ENCODE measurements at places on chromosomes 16 and 17. TPM values are rescaled to one million over a fixed set of nuclear protein-coding genes. Genes with fewer than 3 reads are reported as not detected.
A peak's percentile ranks its signal among the peaks of the same experiment; 100 is the strongest.

DNA sequence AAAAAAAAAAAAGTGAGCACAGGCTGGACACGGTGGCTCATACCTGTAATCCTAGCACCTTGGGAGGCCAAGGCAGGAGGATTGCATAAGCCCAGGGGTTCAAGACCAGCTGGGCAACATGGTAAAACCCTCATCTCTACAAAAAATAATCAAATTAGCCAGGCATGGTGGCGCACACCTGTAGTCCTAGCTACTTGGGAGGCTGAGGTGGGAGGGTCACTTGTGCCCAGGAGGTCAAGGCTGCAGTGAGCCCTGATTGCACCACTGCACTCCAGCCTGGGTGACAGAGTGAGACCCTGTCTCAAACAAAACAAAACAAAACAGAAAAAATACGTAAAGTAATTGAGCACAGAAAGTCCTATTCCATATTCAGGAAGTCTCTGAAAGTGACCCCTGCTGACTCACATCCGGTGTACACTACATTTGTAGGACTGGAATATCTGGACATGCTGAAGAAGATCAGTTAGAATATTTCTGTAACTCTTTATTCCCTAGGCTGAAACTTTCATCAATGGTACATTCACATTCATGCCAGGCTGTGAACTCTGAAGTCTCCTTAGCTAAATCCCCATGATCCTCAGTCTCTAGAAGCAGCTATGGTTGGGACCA lies 66.0 kb upstream of the HAS3 start:
- H3K27me3 ChIP-seq: no peaks in the 10 kb centered on the region
- H3K4me3 ChIP-seq: no peak overlapping the region
- peaks cover 22% of the 10 kb centered on the region for H3K36me3 ChIP-seq
- H3K27ac ChIP-seq: no peak overlapping the region
- DNase-seq: no peak
- H3K4me1 ChIP-seq: no peaks in the 10 kb centered on the region

Gene LRRC75A
- 0.93 TPM for total RNA-seq

Gene NXPH3
- total RNA-seq: 8.8 TPM

DNA sequence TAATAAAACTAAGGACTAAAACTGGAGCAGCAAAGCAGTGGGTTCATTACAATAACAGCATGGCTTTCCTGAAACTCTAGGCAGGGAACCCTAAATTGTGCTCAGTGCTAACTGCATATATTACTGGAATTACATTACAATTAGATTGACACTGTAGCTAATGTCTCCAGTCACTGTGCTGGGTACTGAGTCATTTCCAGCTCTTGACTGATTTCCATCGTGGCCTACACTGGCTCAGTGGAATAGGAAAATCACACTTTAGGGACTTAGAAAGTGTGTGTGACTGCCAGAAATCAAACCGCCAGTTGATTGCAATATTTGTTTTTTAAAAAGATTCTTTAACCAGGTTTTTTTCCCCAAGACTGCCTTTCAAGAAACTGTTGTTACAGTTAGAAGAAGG lies 1447.4 kb upstream of the GOT2 start:
- no peaks in the 10 kb centered on the region for H3K36me3 ChIP-seq
- no peak for DNase-seq
- H3K4me3 ChIP-seq: no peak overlapping the region
- no peak overlapping the region for H3K27ac ChIP-seq

DNA sequence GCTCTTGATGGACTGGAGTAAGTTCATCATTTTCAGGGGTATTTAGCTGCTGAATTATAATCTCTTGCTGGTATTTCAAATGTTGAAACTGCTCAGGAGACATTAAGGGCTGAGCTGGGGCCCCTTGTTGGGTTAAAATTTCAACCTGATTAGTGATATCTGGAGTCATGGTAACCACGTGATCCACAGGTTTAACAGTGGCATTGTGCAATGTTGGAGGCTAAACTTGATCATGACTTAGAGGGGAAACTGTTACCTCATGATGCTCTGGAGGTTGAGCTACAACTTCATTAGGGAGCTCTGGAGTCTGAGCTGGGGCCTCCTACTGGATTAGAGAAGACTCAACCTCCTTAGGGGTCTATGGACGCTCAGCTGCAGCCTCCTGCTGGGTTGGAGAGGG lies 17.2 kb upstream of the MPP2 start:
- H3K4me1 ChIP-seq: no peaks in the 10 kb centered on the region
- no peaks in the 10 kb centered on the region for H3K36me3 ChIP-seq
- DNase-seq: no peak
- H3K4me3 ChIP-seq: no peak overlapping the region

GRCh38 chr16:85514295-85514597 lies 98.9 kb upstream of the GSE1 start:
- H3K4me3 ChIP-seq: no peak overlapping the region
- H3K27ac ChIP-seq: peak overlapping the region; percentile 60
- H3K27me3 ChIP-seq: no peaks in the 10 kb centered on the region
- DNase-seq: no peak

DNA sequence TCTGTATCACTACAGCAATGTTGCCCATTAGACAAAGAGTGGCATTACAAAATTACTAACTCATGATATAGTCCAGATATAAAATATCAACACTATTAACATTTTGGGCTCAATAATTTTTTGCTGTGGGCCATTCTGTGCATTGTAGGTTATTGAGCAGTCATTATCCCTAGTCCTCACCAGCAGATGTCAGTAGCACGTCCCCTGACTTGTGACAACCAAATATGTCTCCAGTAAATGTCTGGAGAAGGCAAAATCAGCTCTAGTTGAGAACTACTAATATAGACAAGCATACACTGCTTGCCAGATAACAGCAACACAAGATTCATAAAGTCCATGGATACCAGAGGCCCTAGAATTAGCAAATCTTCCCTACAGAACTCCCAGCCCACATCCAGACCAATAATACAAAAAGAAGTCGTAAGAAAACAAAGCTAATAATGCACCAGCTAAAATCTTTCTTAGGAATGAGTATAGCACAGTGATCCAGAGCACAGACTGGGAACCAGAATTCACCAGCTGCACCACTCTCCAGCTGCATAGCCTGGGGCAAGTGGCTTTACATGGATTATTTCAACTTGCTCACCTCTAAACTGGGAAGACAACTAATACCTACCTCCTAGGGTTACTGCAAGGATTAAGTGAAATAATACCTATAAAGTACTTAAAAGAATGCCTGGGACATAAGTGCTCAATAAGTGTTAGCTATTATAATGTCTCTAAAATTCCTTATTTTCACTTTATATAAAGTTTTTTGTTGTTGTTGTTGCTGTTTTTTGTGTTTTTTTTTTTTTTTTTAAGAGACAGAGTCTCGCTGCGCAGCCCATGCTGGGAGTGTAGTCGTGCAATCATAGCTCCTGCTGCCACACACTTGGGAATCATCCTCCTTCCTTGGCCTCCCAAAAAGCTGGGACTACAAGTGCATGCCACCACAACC lies 23.7 kb downstream of the HELZ start:
- H3K36me3 ChIP-seq: peaks cover 17% of the 10 kb centered on the region
- DNase-seq: no peak
- no peaks in the 10 kb centered on the region for H3K27me3 ChIP-seq

- DNase-seq: no peak
- no peaks in the 10 kb centered on the region for H3K36me3 ChIP-seq
- H3K4me1 ChIP-seq: no peaks in the 10 kb centered on the region
- no peaks in the 10 kb centered on the region for H3K27me3 ChIP-seq
- peak overlapping the region; percentile 32 for H3K4me3 ChIP-seq
Measured at GRCh38 chr17:42680331-42680808, 1.3 kb downstream of the CCR10 start.

DNA sequence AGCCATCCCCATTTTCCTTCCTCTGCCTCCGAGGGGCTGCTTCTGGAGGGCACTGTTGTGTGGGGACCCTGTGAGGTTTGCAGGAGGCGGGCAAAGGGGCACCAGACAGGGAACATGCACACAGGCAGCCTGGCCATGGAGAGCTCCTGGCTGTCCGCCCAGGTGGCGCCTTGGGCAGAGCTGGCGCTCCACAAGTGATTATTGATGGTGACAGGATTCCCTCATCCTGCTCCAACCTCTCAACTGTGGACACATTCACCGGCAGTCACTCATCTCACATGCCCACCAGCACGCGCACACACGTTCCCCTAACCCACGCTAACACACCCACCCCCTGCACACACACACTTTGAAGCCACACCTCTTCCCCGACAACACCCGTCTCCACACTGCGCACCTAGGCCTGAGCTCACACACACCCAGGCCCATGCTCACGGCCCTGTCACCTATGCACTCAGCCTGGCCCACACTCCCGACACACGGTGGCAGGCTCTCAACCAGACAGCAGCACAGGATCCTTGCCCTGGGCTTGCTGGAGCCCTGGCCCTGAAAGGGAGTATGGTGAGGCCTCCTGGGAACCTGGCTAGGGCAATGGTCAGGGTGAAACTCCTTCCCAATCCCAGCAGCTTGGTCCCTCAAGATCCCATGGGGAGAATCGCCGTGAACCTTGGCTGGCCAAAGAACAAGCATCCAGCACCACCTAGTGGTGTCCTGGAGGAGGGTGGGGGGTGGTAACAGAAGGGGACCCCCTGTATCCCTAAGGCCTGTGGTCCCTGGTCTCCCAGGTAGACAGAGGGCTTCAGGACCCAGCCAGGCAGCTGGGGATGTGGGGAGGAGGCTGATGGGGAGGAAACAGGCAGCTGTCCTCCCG lies 3.6 kb downstream of the PNMT start:
- no peaks in the 10 kb centered on the region for H3K27me3 ChIP-seq
- no peak for DNase-seq
- H3K27ac ChIP-seq: peak overlapping the region; percentile 89
- H3K4me3 ChIP-seq: no peak overlapping the region

DNA sequence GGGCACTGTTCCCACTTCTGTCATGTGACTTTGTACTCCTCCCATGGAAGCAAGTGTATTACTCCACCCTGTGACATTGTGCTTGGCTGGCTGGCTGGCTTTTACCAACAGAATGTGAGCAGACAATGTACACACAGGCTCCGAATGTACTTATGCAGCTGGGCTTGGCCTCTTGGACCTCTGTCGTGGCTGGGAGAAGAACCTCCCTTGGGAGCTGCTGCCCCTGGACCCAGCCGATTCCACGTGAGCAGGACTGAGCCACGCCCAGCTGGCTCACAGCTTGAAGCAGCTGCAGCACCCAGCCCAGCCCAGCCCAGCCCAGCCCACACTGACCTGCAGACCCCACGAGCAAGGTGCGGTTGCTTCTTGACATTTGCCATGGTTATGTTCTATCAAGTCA lies 177.5 kb downstream of the RBFOX3 start:
- no peak overlapping the region for H3K4me3 ChIP-seq
- no peaks in the 10 kb centered on the region for H3K4me1 ChIP-seq
- H3K27ac ChIP-seq: no peak overlapping the region
- DNase-seq: no peak
- no peaks in the 10 kb centered on the region for H3K27me3 ChIP-seq
- H3K36me3 ChIP-seq: no peaks in the 10 kb centered on the region

Gene JPH3
- total RNA-seq: 0.11 TPM

- H3K27me3 ChIP-seq: no peaks in the 10 kb centered on the region
- no peaks in the 10 kb centered on the region for H3K36me3 ChIP-seq
- H3K27ac ChIP-seq: no peak overlapping the region
- no peak overlapping the region for H3K4me3 ChIP-seq
Measured at GRCh38 chr17:15171167-15172047, 93.7 kb downstream of the PMP22 start.

DNA sequence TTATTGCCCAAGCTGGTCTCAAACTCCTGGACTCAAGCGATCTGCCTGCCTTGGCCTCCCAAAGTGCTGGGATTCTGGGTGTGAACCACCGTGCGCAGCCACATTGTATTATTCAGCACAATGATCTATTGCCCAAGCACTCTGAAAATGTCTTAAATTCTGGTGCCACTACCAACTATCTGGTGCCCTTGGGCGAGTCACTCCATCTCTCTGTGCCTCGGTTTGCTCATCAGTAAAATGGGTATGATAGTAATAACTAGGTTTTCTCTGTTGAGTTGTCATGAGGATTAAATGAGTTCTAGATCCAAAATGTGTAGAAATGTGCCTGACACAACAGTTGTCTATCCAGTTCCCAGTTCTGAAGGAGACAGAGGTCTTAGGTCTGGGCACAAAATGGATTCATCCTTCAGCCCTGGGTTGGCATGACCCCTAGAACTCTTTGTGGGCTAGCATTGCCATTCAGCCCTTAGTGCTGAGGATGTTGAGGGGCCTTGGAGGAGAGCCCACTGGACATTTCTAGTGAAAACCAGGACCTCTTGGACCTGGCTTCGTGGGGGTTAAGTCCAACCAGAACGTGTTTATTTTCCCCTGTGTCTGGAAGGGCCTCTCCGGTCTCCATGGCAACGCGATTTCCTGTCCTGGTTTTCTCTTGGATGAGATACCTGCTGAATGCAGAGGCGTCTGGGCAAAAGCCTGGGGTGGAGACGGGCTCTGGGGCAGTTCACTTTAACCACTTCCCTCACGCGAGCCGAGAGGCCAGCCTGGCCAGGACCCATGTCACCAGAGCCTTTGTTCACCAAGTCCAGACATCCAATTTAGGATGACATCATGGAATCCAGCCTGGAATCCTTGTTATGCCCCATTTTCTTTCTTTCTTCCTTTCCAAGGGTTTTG lies 43.7 kb upstream of the TNRC6A start:
- H3K36me3 ChIP-seq: no peaks in the 10 kb centered on the region
- peaks cover 15% of the 10 kb centered on the region for H3K4me1 ChIP-seq

DNA sequence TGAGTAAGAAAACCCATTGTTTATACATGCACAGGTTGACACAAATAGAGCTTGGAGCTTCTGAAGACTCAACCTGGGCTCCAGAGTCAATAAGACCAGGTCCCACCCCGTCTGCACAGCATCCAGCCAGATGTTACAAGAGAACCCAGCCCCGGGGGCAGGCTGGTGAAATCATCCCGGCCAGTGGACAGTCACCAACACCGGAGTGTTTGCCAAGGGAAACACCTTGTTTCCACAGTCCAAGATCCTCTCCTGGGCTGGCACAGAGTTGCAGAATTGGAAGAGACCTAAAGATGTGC lies 90.3 kb downstream of the RAB11FIP4 start:
- no peaks in the 10 kb centered on the region for H3K36me3 ChIP-seq
- H3K27me3 ChIP-seq: no peaks in the 10 kb centered on the region
- no peak overlapping the region for H3K4me3 ChIP-seq
- no peaks in the 10 kb centered on the region for H3K4me1 ChIP-seq
- H3K27ac ChIP-seq: no peak overlapping the region
- DNase-seq: no peak

Gene LRRC37A
- total RNA-seq: 0.33 TPM

DNA sequence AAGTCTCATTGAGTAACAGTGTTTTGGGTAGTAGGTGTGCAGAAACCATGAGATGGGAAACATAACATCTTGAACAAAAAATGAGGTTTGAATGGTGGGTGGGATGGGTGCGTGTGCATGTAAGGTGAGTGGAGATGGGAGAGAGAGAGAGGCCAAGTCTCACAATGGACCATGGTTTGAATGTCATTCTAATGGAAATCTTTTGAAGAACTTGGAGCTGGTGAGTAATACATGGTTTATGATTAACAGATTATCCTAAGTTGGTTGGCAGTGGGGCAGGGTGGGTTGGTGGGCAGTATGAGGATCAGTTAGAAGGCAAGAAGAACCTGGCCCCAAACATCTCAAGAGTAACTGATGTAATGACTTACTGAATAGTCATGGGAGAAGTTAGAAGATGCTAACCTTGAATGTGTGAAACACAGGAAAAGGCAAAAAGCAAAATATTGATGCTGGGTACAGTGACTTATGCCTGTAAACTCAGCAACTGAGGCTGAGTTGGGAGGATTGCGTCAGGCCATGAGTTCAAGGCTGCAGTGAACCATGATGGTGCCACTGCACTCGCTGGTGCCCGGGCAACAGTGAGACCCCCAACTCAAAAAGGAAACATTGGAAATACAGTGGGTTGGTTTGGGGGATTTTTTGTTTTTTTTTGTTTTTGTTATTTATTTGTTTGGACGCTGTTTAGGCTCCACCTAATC lies 32.7 kb downstream of the ZNF207 start:
- H3K4me1 ChIP-seq: no peaks in the 10 kb centered on the region
- peaks cover 46% of the 10 kb centered on the region for H3K36me3 ChIP-seq
- H3K4me3 ChIP-seq: no peak overlapping the region
- DNase-seq: no peak
